ENCODE measurements at places on chromosomes 1 and 21. TPM values are rescaled to one million over a fixed set of nuclear protein-coding genes. Genes with fewer than 3 reads are reported as not detected.

DNA sequence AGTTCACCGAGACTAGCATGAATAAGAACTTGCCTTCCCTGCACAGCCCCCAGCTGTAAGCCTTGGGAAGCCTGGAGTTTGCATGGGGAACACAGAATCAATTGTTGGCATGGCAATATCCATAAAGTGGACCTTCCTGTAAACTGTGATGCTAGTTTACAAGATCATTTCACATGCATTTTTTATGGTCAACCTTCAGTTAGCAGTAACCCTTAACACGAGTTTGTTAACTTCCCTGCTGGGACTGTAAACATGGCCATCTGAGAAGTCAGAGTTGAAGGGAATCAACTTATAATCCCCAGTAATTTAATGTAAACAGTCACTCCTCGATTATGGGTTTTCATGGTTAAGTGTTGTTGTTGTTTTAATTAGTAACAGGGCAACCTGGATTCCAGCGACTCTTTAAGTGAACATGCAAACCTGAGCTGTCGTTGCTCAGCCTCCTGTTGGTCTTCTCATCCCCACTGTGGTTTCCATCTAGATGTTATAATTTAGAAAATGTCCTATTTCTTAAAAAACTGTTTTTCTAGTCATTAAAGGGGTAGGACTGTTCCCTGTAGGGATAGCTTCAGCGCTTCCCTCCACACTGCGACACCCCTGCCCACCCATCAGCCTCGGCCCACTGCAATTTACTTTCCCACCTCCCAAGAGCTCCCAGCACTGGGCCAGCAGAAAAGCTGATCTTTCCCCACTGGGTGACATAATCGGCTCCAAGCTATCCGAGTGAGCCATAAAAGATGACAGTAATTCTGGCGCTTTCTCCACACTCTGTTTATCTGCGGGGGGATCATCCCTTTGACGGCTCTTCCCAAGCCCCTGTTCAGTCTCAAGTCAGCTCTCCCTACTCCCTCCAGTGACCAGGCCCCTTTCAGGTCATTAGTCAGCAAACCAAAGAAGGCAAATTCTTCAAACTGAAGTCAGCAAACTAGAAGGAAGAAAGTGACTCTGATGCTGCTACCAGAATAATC lies 107.6 kb upstream of the IPO9 start:
- DNase-seq, result no peak

DNA sequence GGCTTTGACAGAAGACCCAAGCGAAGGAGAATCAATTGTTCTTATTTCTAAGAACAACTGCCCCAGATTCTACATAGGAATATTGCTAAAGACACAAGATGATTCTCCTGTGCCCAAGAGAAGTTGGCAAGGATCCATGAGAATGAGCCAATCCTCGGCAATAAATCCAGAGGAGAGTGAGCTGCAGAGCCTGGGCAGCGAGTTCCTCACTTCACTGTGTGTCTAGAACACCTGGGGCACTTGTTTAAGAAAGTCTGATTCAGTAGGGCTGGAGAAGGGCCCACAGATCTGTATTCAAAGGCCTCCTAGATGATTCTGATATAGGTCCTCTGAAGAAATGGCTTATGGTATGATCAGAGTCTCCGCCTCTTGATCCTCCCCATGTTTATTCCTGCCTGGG lies 31.8 kb downstream of the GADD45A start:
- no peak for DNase-seq

DNA sequence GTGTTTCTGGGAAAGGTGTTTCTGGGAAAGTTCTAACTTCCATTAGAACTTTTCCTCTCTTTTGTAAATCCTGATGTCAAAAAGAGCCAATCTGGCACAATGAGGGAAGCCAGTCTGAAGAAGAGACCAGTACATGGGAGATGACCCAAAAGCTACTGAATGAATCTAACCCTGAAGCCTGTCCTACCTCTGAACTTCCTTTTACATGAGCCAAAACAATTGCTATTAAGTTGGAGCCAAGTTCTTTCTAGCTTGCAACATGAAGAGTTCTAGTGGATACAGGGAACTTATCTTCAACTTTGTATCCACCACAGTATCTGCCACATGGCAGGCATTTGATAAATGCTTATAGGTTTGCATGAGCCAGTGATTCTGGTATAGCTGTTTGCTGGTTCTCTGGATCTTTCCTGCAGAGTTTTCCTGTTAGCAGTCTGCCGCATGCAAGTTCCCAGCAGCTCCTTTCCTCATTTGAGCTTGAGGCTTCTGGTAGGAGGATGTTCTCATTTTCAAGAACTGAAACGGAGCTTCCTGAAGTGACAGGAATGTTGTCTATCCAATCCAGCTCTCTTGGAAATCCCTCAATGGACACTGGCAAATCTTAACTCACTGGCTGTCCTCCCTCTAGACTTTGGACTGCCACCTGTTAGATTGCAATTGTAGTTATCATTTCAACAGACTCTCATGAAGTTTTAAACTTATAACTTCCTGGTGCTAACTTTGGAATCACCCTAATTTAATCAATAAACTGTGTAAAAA lies 73.1 kb upstream of the LPGAT1 start:
- DNase-seq, result no peak

- DNase-seq, result no peak
Measured at GRCh38 chr1:159756397-159756796, 24.4 kb upstream of the DUSP23 start.

The GPN2 gene
- 9.6 TPM for total RNA-seq

The LIN28A gene
- total RNA-seq, result not detected

DNA sequence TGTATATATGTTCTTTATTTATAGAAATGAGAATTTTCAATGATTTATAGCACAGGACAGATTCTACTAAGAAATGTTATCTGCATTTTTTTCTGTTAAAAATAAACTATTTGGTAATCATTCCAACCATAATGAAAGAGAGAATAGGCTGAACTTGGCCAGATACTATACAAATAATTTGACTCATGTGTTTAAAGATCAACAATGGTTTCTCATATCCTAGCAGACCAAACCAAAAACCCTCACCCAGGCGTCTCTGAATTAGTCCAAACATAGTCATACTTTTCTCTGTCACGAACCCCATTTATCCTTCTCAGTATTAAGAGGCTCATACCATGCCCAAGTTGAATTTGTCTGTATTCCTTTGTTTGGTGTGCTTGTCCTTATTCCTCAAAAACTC lies 40.3 kb downstream of the RPE65 start:
- DNase-seq, result no peak

DNA sequence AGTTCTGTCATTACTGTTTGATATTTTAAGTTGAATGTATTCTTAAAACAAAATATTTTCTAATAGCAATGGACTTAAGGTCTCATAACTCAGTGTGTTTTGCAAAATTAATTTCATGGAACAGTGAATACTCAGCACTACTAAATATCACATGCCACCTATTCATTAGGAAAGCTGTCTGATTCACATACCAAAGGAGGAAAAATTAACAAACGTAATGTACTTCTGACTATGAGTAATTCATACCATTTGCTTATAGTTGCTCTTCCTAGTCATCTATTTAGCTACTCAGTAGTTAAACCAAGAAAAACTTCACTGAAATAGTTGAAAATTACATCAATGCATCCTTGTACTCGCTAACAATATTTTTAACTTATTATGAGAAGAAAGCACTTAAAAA lies 35.2 kb downstream of the TP53BP2 start:
- DNase-seq, result no peak

DNA sequence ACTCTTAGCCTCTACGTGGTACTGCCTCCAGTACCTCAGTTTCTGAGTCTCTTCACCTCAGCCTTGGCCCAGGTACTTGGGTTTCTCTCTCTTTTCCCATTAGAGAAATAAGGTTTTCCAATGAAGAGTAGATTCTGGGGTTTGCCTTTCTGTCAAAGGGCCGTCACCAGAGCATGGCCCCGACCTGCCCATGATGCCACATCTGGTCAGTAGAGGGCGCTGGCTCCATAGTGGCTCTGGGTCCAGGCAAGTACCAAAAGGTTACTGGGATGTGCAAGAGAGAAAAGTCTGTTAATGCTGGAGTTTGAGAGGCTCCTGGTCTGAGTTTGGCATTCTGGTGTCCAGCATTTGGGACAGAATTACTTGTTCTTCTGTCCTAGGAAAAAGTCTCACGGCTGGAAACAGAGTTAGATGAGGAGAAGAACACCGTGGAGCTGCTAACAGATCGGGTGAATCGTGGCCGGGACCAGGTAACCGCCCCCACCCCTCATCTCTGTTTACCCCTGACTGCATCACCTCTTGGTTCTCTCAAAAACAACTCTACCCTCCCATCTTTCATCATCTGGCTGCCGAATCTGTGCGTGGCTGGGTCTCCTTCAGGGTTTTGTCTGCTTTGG lies 5.3 kb upstream of the TUFT1 start:
- DNase-seq, result no peak

- no peak for DNase-seq
Measured at GRCh38 chr21:24895885-24896734, 711.2 kb downstream of the MRPL39 start.

DNA sequence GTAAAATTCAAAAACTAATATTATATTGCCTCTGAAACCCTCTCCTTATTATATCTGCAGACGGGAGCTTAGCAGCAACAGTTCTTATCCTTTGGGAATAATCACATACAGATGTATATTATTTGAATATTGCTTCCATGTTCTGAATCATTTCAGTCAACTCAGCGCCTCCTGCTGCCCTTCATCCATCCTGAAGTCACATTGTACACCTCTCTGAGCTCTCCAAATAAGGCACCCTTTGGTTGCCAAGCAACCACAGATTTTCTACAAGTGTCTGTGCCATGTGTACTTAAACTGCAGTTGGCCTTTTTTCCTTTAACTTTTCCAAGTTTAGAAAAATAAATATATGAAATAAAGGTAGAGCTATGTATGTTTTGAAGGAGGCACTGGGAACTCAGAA lies 384.3 kb downstream of the LRRIQ3 start:
- no peak for DNase-seq

- DNase-seq, result no peak
Measured at GRCh38 chr1:43841321-43842174, 92.1 kb upstream of the ARTN start.

The GNG12 gene
- 118 TPM for total RNA-seq

DNA sequence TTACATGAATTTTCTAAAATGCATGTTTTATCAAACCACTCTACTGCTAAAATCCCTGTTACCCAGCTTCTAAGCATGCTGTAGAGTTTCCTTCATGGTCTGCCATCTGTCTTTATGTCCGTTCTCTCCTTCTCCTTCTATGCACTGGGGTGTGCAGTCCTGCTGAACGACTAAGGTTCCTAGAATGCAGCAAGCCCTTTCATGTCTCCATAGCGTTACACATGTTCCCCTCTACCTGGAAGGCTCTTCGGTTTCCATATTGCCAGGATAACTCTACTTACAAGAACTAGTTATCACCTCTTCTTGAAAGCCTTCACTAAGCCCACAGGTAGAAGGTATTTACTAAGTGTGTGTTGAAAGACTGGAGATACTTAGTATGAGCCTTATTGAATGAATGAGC lies 22.2 kb downstream of the DNM3 start:
- DNase-seq, result no peak

DNA sequence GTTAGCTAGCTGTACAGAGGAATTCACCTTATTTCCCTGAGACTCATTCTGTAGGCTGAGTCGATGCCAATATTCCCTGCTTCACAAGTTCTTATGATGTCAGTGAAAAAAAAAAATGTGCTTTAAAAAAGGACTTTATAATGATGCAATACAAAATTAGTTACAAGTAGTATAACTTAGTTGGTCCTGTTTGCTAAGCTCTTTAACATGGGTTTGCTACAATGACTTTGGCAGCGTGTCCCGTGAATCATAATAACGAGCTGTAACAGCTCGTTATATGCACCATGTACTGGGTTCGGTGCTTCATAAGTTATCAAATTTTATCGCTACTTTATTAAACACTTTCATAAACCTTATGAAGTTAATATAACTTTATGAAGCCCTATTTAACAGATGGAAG lies 349.7 kb downstream of the LMX1A start:
- no peak for DNase-seq

- DNase-seq, result no peak
Measured at GRCh38 chr1:78712467-78713051, 62.9 kb downstream of the IFI44 start.
